ENCODE measurements at places on chromosomes 11 and 22.

- no peak for DNase-seq
These were observed 203.6 kb upstream of the SESN3 start for GRCh38 chr11:95434489-95435057.

DNA sequence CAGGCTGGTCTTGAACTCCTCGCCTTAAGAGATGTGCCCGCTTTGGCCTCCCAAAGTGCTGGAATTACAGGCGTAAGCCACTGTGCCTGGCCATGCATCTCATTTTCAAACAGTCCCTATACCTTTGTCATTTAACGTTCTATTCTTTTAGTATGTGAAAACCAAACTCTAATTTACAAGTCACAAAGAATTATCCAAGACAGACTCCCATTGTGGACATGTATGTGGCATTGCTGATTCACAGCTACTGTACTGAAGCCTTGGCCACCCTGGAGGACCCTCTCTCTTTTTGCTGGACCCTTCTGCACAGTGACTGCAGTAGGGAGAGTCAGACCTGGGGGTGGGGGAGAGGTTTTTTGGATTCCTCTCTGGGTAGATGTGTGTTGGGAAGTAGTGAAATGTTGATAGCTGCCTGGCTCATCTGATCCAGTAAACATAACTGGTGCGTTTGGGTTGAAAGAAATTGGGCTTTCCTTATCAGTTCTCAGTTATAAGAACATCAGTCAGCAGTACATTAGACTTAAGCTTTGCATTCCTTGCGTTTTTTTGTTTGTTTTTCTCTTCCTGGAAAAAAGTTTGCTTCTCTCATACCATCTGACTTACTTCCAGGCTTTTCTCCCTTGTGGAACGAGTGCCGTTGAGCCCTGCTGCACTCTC lies 65.9 kb downstream of the MED15 start:
- DNase-seq: no peak

DNA sequence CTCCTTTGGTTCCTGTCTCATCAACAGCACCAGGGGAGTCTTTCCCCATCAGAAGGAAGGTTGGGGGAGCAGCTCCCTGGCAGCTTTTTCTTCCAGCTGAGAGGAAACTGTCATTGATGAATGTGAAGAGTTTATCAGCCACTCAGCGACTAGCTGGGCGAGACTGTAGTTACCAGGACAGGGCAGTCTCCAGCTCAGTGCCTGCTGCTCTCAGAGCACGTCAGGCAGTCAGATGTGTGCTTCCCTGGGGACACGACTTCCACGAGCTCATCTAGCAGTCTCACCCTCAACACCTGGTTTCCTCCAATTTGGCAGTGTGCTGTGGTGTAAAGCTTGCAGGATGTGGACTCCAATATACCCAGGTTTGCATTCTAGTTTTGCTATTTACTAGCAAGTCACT lies 12.5 kb upstream of the C1QTNF4 start:
- DNase-seq: no peak

DNA sequence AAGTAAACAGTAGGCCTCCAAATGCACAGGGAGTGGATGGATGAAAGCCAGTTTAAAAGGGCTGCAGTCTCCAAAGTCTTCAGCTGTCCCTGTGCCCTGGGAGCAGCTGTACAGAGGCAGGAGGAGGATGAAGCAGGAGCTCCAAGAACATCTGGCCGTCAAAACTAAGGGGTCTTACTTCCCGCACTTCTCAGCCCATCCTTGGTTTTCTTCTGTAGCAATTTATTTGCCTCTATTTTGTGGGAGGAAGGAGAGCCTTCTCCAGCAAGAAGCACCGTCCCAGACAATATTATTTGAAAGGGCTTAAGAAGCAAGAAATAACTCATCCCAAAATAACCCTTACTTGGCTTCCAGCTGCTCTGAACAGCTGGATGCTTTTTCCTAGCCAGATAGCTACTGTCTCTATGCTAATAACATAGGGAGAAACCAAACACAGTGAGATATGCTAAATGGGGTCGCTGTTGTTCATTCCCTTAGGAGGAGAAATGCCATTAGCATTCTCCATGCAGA lies 133.2 kb downstream of the SPATA19 start:
- no peak for DNase-seq

- DNase-seq: no peak
These were observed 143.7 kb downstream of the SNX19 start for GRCh38 chr11:130772266-130773227.

- no peak for DNase-seq
These were observed 17.3 kb downstream of the COMMD9 start for GRCh38 chr11:36271794-36272407.

DNA sequence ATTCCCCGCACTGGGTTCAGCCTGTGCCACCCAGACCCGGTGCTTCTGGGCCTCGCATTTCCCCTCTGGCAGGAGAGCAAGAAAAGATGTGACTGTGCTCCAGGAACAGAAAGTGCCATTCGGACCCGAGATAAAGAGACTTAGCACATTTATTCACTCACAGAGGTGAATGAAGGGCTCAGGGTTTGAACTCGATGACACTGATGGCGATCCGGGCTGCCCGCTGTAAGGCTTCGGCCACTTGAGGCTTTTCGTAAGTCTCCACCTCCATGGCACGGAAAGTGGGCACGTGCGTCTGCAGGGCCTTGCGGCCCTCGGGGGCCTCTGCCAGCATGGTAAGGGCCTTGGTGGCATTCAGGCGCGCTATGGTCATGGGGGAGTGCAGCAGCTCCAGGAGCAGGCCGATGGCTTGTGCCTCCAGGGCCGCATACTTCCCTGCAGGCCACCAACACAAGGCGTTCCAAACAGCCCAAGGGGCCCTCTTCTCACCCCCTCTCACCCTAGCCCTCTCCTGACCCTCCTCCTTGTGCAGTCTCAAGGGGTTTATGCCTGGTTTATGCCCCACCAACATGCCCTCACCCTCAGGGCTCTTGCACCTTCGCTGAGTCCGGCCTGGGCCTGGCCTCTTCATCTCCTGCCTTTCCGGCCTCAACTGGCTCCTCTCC lies 10.9 kb upstream of the GNAZ start:
- no peak for DNase-seq

DNA sequence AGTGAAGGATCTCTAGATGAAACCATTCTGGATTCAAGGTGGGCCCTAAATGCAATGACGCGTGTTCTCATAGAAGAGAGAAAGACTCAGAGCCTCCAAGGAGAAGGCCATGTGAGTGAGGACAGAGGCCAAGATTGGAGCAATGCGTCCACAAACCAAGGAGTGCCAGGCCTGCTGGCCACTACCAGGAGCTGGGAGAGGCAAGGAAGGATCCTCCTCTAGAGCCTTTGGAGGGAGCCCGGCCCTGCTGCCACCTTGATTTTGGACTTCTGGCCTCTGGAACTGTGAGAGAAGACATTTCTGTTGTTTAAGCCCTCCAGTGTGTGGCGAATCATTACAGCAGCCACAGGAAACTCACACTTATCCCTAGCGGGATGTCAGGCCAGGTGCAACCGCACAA lies 52.7 kb upstream of the SHANK2 start:
- no peak for DNase-seq

- DNase-seq: no peak
These were observed 7.6 kb upstream of the ALKBH3 start for GRCh38 chr11:43872995-43873394.

Measured in activated CD4-positive, alpha-beta T cell treated with anti-CD3 and anti-CD28 coated beads, Interleukin-2, amount 50 U/mL, for 48 hours (primary cell).